ENCODE measurements at places on chromosomes 5 and 9.
A peak's percentile ranks its signal among the peaks of the same experiment; 100 is the strongest.

GRCh38 chr5:78353520-78353919 lies 6.9 kb upstream of the SCAMP1 start:
- DNase-seq, result no peak

- no peak for DNase-seq
These were observed 739.7 kb upstream of the CDH9 start for GRCh38 chr5:27778121-27778520.

GRCh38 chr9:123453831-123454321 lies 97.9 kb downstream of the CRB2 start:
- peak; percentile 4 for DNase-seq

DNA sequence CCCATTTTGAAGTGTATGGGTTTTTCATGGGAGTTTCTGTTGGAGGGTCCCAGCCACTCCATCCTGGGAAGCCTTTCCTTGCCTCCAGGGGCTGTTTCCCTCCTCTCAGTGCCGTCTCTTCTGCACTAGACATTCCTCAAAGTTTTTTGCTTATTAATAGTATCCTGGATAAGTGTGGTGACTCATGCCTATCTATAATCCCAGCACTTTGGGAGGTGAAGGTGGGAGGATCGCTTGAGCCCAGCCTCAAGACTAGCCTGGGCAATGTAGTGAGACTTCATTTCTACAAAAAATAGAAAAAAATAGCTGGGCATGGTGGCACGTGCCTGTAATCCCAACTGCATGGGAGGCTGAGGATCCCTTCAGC lies 43.1 kb downstream of the RALGPS1 start:
- no peak for DNase-seq

- DNase-seq, result no peak
These were observed 76.6 kb upstream of the NTRK2 start for GRCh38 chr9:84592918-84593317.

GRCh38 chr5:170296935-170297588 lies 515 bp downstream of the LCP2 start:
- DNase-seq, result no peak

DNA sequence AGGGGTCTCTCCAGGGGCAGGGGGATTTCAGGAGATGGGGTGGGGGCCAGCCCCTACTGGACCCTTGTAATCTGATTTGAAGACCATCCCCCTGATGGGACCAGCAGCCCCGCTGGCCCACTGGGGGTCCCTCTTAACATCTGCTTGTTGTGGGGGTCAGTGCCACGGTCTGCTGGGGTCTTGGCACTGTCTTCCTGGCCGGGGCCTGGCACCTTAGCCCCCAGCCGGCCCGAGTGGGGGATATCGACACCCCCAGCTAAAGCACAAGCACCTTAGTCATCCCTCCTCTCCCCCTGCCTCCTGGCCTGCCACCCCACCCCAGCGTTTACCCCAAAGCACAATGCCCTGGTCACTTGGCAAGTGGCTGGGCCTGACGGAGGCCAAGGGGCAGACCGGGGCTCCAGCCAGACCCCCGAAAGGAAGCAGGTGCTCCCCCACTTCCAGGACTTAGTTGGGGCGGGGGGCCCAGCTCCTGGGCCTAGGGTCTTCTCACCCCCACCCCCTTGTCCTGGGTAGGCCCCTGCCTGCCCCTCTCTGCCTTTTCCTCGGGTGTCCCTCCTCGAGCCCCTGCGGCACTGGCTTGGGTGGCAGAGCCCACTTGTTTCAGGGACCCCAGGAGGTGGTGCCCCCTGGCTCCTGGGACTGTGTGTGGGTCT lies 1.4 kb upstream of the NFX1 start:
- DNase-seq, result no peak

- DNase-seq, result no peak
These were observed 1026.3 kb downstream of the CDH12 start for GRCh38 chr5:21826884-21827283.

DNA sequence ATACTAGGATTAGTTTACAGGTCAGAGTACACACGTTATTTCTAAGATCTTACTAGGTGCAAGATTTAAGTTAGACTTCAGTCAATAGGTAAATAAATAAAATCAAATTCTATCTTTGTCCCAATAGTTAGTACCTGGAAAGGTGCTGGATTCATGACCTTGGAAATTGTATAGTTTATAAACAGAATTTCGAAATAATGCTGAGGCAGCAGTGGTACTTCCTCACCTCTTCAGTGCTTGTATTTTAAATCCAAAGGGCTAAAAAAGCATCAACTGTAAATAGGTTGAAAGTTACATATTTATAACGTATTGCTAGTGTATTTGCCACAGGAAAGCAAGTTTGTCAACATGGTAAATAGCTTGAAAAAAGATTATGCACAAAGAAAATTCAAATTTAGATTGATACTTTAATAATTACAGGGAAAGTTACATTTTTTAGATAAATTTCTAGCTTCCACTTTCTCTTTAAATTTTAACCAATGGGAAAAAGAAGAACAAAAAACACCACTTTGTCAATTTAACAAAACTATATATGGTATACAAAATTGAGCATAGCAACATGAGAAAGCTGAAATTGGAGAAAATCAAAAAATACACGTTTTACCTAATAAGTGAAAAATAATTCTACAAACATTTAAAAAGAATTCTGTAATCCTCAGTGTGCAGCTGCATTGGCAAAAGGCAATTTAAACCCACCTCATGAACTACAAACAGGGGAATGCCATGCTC lies 46.5 kb downstream of the NR3C1 start:
- no peak for DNase-seq

DNA sequence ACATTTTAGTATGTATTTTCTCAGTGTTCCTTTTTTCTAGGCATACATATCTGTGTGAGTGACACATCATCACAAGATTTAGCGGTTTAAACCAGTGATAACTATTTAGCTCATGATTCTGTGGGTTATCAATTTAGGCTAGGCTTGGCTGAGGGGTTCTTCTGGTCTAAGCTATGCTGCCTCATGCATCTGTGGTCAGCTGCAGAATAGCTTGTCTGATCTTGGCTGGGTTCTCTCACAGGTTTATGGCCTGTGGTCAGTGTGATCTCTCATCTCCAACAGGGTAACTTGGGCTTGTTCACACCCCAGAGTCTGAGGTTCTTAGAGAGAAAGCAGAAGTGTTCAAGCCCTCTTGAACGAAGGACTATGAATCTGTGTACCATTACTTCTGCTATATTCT lies 363.3 kb downstream of the KDM4C start:
- no peak for DNase-seq

GRCh38 chr5:5149154-5149553 lies 9.0 kb downstream of the ADAMTS16 start:
- no peak for DNase-seq

GRCh38 chr9:79477241-79477840 lies 94.4 kb upstream of the TLE4 start:
- DNase-seq, result no peak

DNA sequence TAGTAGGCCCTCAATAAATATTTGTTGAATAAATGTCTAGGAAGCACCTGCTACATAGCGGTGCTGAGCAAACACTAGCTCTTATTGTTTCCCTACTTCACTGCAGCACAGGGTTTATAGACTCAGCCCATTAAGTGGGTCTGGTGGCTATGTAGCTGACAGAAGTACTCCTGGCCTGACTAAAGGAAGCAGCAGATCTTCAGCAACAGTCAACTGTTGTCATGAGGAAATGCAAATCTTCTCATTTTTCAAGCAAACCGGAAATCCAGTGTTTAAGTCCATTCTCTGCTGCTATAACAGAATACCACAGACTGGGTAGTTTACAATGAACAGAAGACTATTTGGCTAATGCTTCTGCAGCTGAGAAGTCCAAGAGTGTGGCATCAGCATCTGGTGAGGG lies 2.8 kb upstream of the TEX10 start:
- DNase-seq, result no peak

GRCh38 chr5:108505608-108506007 lies 123.7 kb upstream of the FBXL17 start:
- DNase-seq, result no peak

GRCh38 chr5:148309746-148310145 lies 2.5 kb upstream of the SPINK7 start:
- DNase-seq, result no peak

GRCh38 chr5:76074487-76075065 lies 8.6 kb upstream of the SV2C start:
- DNase-seq, result no peak

DNA sequence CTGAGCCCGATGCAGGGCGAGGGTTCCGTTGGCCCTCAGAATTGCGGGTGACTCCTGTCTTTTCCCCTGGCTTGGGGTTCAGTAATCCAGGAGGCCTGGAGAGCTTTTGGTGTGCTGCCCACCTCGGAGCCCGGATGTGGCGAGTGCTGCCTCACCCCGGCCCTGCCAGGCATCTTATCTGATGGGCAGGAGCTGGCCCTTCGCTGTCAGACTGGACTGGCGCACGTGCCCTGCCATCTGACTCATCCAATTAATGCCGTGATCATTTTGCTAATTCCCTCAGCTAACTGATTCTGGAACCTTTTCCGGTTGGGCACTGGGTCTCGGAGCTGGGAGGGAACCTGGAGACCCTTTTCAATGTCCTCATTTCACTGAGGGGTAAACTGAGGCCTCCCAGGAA lies 34.6 kb downstream of the RXRA start:
- no peak for DNase-seq

DNA sequence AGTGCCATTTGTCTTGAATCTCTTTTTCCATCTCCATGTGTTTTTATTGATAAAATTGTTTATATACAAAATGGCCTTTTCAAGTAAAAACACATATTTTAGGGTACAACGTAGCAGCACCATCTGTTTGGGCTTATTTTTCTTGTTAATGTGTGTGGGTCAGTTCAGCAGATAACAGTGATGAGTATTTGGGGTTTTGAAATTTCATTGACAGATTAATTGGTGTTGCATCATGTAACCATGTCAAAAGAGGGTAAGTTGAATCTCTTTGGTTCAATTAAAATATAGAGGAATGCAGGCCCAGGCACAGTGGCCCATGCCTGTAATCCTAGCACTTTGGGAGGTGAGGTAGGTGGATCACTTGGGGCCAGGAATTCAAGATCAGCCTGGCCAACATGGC lies 20.0 kb upstream of the PURA start:
- DNase-seq, result no peak

GRCh38 chr9:91734371-91734981 lies 215.6 kb downstream of the ROR2 start:
- DNase-seq, result no peak

- no peak for DNase-seq
These were observed 205.6 kb downstream of the DENND1A start for GRCh38 chr9:123724211-123724796.

GRCh38 chr5:87120518-87121303 lies 147.0 kb upstream of the RASA1 start:
- no peak for DNase-seq

GRCh38 chr5:101574017-101574416 lies 670.9 kb upstream of the ST8SIA4 start:
- DNase-seq, result no peak

GRCh38 chr5:139658501-139658927 lies 10.4 kb downstream of the CXXC5 start:
- DNase-seq, result no peak

GRCh38 chr5:138792195-138792790 lies 39.1 kb downstream of the CTNNA1 start:
- no peak for DNase-seq

GRCh38 chr5:160009591-160009989 lies 651 bp downstream of the TTC1 start:
- no peak for DNase-seq

DNA sequence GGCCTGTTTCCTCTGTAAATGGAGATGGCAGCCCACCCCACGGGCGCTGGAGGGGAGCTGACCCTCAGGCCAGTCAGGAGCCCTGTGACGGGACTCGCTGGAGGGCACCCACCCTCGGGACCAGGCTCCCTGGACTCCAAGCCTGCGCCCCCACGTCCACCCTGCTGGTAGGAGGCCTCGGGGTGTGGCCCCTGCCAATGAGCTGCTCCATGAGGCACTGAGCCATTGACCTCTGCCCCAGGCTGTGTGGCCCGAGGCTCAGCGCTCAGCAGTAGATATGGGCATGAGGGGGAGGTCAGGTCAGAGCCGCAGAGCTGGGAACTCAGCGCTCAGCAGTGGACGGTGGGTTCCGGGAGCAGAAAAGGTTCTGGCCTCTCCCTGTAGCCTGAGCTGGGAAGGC lies 52.3 kb upstream of the EGFL7 start:
- DNase-seq, result no peak

DNA sequence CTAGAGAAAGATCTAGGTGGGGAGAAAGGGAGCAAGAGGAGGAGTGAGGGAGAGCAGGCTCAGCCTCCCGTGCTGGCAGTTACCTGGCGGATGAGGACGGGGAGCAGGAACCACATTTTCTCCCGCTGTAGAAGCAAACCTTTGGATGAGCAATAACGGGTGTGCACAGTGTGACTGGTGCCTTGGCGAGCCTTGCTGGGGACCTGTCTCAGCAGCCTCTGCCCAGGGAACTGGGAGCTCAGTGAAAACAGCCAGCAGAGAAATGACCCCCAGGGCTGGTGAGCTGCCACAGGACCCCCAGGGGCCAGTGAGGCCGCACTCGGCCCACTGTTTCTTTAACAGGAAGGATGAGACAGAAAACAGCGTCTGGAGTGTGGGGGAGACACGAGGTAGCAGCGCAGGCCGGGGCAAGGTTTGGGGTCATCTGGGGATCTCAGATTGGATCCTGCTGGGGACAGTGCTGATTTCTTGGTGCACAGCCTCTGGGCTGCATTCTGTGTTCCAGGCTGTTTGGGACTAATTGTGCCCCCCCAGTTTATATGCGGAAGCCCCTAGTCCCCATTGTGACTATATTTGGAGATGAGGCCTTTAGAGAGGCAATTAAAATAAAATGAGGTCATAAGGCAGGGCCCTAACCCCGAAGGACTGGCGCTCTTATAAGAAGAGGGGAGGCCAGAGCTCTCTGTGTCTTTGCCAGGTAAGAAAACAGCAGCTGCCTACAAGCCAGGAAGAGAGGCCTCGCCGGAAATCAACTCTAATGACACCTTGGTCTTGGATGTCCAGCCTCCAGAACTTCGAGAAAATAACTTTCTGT lies 118.8 kb upstream of the PHYKPL start:
- no peak for DNase-seq

- no peak for DNase-seq
These were observed 28.4 kb downstream of the PAX5 start for GRCh38 chr9:37005517-37006140.

- DNase-seq, result no peak
These were observed 175.4 kb downstream of the MED10 start for GRCh38 chr5:6202968-6203365.

GRCh38 chr5:128083811-128084227 lies 253 bp downstream of the SLC12A2 start:
- DNase-seq, result no peak

DNA sequence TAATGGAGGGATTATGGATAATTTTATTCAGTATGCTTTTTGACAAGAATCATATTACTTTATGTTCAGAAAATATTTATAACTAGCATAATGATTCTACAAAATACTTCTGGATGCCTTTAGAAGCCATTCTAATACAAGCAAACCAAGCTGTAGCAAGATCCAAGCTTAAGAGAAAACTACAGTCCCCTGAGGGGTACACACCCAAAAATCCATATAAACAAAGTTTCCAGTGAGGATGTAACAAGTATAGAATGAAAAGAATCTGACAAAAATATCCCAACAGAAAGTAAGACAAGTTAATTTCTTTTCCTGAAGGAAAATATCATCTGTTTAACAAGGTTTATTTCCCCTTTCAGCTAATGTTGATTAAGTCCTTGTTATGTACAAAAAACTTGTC lies 53.9 kb downstream of the MLLT3 start:
- DNase-seq, result no peak

GRCh38 chr5:148509893-148510292 lies 126.1 kb downstream of the FBXO38 start:
- no peak for DNase-seq
